ENCODE measurements at places on chromosomes 5 and 9.

DNA sequence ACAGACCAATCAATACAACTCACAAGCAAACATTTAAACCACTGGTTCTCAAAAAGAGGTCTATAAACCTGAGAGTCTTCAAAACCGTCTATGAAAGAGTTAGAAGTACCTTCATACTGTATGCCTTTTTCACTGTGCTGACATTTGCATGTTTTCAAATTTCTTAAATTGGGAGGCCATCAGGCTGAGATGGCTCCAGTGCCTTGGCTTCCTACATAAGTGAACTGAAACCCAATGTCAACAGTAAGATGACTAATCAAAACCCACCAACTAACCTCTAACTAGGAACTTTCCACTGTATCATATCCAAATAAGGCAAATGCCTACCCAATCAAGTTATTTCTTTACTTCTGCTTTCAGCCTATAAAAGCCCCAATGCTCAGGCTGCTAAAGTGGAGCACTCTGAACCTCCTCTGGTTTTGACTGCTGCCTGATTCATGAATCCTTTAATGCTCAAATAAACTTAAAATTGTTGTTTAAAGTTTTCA is 35.1 kb downstream of the FAM13B start:
- no peak for DNase-seq

DNA sequence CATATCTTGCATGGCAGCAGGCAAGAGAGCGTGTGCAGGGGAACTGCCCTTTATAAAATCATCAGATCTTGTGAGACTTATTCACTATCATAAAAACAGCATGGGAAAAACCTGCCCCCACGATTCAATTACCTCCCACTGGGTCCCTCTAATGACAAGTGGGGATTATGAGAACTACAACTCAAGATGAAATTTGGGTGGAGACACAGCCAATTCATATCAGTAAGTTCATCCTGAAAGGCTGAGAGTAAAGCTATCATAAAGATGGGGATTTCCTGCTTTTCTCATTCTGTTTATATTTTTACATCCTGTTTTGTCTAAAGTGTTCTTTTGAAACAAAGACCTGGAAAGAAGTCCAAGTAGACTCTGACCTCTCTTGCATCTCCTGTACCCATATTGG is 28.9 kb upstream of the IL33 start:
- no peak for DNase-seq

- DNase-seq = peak; percentile 65
Observed at GRCh38 chr5:155480731-155481131, 467.2 kb downstream of the KIF4B start.

DNA sequence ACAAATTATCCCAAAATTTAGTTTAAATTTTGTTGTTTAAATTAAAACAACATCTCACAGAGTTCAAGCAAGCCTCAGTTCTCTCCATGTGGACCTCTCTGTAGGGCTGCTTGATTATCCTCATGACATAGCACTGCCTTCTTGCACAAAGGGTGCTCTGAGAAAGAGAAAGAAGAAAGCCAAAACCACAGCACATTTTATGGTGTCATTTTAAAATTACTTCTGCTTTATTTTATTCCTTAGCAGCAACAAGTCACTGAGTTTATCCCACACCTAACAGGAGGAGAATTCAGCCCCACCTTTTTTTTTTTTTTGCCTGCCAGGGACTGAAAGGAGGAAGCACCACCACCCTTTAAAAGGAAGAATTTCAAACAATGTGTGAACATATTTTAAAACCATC is 12.8 kb upstream of the KCNV2 start:
- no peak for DNase-seq

- DNase-seq = peak; percentile 67
Observed at GRCh38 chr5:160291467-160291866, 20.9 kb downstream of the CCNJL start.

DNA sequence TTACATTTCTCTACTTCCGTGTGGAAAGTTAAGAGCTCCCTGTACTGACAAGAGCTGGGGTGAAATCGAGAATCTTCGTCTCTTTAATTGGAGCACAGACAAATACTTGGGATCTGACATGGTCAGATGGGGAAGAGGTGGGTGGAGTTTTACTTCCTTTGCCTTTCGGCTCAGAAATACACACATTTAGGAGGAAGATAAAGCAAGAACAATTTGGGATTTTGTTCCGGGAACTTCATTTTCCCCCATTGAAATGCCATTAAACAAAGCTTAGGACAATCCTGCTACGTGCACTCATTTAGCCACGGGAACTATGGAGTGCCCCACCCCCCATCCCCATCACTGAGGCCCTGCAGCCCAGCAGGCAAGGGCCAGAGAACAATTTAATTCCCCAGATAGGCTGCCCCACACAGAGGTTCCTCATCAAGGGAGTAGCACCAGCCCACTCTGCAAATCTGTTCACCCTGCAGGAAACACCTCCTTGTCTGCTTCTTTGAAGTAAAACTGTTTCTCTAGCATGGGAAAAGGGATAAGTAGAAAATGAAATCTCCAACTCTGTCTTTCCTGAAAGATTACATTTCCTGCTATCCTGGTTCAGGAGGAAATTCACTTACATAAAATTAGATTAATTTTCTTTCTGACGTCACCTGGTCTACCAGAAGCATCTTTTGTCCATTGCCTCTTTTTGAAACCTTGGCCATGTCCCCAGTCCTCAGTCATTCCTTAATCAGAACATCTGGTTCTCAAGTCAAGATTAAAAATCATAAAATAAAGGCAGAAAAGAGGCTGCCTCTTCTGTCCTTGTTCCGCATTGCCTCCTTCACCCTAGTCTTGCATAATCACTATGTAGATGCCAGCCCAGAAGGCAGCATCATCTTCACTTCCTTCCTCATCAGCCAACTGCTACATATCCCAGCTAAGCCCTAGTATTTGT is 206.4 kb downstream of the ENC1 start:
- no peak for DNase-seq

DNA sequence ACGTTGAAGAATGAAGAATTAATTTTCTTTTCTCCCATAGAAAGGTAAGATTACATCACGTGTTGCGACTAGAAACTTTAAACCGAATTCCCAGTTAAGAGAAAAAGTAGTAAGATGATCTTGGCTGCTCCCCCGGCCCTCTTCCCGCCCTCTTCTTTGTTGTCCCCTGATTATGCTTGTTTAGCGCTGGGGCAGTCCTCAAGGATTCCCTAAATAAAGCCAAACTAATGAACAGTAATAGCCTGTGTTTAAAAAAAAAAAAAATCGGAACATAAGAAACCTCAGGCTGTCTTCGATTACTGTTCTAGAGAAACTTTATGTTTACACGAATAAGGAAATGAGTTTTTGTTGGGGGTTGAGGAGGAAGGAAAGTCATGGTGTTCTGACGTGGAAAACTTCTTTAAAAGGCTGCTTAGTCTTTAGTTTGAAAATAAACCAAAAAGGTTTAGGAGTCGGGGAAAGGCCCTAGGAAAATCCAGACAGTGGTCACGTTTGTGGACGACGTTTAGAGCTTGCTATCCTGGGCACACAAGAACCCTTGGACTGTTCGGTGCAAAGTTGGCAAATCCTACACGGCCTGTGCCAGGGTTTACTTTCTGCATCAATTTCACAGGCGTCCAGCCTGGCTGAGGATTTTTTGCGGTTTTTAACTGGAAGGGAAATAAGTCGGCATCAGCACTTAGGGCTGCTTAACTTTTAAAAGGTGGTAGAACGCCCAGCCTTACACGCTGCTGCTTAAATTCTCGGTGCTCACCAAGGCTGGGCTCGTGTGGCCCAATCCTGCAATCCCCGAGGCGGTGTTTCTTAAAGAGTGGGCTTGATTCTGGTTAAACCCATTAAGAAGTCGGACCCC is 1.1 kb upstream of the MAT2B start:
- DNase-seq = no peak

GRCh38 chr9:37921546-37922300 is 17.8 kb upstream of the SLC25A51 start:
- no peak for DNase-seq

- peak; percentile 37 for DNase-seq
Observed at GRCh38 chr5:54867310-54867944, 118.0 kb downstream of the ESM1 start.

- no peak for DNase-seq
Observed at GRCh38 chr9:94697972-94698581, 28.4 kb upstream of the AOPEP start.

- no peak for DNase-seq
Observed at GRCh38 chr9:89640361-89640760, 35.5 kb downstream of the GADD45G start.

- no peak for DNase-seq
Observed at GRCh38 chr5:108720391-108720790, 27.3 kb upstream of the FER start.

GRCh38 chr5:172886974-172887501 is 53.0 kb downstream of the ERGIC1 start:
- no peak for DNase-seq

DNA sequence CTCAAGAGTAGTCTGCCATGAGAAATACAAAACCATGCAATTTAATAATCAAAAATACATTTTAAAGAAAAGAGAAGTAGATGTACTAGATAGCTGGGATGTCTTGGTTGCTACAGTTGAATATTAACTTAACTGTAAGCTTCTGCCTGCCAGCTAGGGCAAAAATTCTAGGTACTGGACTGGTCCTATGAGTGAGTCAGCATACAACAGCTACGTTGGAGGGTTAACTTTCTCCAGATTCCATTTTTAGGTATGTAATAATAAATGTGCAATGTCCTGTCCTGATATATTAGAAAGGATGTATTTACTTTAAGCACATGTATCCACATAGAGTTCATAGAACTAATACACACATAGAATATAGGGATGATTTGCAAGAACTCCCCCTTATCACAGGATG is 230.1 kb downstream of the CAAP1 start:
- DNase-seq = no peak

DNA sequence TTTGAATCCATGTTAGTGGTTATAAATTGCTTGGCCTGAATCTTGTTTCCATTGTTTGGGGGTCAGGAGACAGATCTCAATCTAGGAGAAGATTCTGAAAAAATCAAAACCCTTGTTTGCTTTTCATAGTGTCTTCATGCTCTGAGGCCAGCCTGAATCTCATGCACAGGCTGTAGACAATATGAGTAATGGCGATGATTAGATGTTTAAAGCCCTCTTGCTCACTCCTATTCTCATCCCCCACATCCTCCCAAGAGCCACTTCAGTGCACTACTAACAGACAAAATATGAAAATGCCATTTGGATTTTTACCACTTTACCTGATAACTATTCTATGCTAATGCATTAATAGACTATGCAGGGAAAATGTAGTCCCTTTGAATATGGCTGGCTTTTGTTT is 129.4 kb downstream of the NUDT12 start:
- no peak for DNase-seq

GRCh38 chr9:84371737-84372136 is 31.2 kb upstream of the SLC28A3 start:
- no peak for DNase-seq

DNA sequence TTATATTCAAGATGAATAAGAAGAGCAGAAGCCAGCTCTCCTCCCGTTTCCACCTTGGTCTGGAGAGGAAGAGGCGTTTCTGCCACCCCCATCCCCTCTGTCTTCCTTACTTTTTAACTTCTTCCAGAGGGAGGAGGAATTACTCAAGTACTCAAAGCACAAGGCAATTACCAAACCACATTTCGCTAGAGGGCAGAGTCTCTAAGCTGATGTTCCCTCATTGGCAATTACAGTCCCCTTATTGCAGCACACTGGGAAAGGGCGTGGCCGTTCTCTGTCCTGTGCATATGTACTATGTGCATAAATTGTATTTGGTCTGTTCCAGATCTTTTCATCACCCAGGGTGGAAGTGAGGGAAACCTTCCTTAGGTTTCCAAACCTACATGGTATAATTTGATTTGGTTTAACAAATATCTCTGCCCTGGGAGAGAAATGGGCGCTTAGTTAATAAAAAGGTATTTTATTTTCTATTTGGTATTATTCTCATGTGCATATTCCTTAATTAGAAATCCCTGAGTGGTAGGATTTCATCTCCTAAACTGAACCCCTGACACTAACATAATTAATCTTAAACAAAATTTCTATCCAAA is 29.8 kb upstream of the ALDOB start:
- DNase-seq = peak; percentile 70

DNA sequence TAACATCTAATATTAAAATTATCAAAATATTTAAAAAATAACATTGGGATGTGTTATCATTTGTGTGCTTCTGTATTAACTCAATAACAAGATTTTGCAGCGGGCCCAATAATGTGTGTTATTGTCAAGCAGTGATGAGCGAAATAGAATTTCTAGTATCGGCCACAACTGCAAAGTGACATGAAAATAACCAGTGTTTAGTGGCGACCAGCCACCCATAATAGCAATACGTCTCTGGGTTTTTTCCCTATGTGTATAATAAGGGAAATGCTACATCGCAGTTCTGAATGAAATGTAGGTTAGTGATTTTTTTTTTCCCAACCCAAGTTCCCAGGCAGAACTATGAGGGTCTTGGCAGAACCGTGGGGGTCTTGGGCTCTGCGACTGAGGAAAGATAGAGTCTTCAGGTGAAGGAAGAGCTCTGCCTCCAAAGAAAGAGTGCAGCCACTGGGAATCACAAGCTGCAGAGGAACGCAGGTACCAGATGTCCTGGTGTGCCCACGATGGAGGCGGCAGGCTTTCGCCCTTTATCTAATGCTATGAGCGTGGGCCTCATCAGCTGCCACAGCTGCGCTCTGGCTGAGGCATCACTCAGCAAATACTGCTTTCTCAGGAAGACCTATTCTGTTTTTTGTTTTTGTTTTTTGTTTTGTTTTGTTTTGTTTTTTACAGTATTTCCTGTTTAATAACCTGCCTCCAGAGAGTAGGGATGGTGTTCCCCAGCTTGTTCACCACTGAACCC is 235.0 kb downstream of the ROR2 start:
- no peak for DNase-seq

DNA sequence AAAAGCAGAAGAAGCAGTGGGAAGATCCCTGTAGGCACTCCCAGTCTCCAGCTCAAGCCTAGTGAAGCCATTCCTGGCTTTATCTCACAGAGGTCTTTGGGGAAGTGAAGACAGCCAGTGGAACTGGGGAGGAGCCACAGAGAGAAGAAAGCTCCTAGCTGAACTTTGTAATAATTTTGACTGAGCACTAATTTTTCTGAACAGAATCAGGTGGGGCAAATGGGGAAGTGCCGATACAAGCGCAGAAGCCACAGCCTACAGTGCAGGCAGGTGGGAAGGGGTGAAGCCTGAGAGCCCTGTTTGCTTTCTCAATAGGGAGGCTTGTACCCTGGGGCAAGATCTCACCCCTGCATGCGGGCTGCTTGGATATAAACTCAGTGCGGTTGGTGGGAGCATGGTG is 48.4 kb upstream of the SNAPC3 start:
- no peak for DNase-seq

Measured in D341Med (cell line).